ENCODE measurements at places on chromosomes 5 and 9. TPM values are rescaled to one million over a fixed set of nuclear protein-coding genes. Genes with fewer than 3 reads are reported as not detected.

Gene POC5
- 10.9 TPM for total RNA-seq

Gene GLRX
- total RNA-seq: 59.0 TPM

Gene FGF1
- total RNA-seq: 2.9 TPM

Gene GALNT12
- total RNA-seq: 10.1 TPM

Gene SGCD
- 33.3 TPM for total RNA-seq

GRCh38 chr5:95743877-95744276 lies 12.7 kb downstream of the RHOBTB3 start:
- DNase-seq: no peak

DNA sequence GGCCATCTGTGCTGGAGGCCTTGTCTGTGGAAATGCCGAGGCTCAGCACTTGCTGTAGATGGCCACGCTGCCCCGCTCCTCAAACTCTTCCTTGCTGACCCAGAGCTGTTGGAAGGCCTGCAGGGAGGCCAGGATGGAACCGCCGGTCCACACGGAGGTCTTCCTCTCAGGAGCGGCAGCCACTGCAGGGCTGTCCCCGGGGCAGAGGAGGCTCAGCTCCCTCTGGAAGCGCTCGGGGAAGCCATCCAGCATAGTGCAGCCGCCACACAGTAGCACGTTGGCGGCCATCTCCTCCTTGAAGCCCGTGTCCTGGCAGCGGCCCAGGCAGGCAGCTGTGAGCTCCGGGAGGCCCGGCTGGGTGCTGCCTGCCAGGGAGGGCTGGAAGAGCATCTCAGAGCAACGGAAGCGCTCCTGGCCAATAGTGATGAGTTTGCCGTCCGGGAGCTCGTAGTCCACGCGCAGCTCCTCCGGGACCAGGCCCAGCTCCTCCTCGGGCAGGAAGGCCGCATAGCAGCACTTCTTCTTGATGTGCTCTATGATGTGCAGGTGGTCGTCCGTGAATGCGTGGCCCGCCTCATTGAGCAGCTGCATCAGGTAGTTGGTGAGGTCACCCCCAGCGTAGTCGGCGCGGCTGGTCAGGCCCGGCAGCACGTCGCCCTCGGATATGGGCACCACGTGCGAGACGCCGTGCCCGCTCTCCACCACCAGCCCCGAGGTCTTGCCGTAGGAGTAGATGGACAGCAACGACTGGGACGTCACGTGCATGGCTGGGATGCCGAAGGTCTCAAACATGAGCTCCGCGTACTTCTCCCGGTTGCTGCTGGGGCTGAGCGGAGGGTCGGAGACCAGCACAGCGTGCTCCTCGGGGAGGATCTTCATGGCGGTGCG lies 901 bp downstream of the ACTL7B start:
- no peak for DNase-seq

DNA sequence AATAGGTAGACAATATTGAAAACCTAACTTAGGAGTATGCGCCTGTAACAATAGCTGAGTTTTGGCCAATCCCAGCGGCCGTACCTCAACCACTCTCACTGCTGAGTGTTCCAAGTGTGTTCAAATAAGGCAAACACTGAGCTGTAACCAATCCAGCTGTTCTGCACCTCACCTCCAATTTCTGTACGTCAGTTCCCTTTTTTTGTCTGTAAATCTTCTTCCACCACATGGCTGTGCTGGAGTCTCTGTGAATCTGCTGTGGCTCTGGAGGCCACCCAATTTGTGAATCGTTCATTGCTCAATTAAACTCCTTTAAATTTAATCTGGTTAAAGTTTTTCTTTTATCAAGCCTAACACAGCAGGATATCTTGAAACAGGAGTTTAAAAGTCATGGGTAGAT lies 116.3 kb downstream of the SLC28A3 start:
- DNase-seq: no peak

DNA sequence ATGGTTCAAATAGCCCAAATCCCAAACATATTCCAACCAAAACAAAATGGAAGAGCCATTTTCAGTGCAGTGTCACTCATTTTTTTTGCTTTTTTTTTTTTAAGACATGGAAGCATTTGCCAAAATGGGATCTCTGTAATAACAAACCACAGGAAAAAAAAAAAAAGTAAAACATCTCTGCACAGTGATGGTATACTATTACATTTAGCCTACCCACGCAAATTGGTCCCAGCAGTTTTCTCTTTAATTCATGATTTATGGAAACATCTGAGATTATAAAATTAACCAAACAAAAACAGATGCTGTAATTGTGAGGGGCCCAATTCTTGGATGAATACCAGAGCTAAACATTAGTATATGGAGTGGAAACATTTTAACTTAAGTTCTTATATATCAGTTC lies 566.6 kb downstream of the ZNF608 start:
- DNase-seq: no peak

DNA sequence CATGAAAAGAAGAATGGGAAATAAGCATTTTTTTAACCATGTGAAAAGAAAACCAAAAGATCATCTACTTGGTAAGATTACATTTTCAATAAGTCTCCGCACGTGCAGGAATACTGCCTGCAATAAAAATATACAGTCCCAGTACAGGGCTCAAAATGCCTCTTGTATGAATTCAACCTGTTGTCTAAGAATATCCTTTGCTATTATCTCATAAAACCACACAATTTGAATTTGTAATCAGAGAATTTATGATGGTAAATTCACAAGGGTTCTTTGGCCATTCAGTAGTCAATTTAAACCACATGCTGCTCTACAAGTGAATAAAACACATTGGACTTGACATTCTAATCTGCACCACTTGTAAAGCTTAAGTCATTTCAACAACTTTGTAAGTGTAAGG lies 46.6 kb downstream of the ST8SIA4 start:
- DNase-seq: no peak

- DNase-seq: peak; percentile 50
Observed at GRCh38 chr5:72557167-72558045, 50.2 kb upstream of the ZNF366 start.

- DNase-seq: peak; percentile 88
Observed at GRCh38 chr5:150137168-150137957, 18.3 kb downstream of the PDGFRB start.

Data from osteoblast (primary cell).